ENCODE measurements at places on chromosomes 6 and 20.

- H3K36me3 ChIP-seq = no peaks in the 10 kb centered on the region
- no peak for DNase-seq
- no peaks in the 10 kb centered on the region for H3K27me3 ChIP-seq
- H3K27ac ChIP-seq = no peak overlapping the region
- no peaks in the 10 kb centered on the region for H3K4me1 ChIP-seq
Measured at GRCh38 chr6:5412663-5413062, 151.3 kb downstream of the FARS2 start.

GRCh38 chr20:49603209-49603627, 35.3 kb upstream of the PTGIS start:
- H3K4me3 ChIP-seq = no peak overlapping the region
- no peak overlapping the region for H3K27ac ChIP-seq
- no peaks in the 10 kb centered on the region for H3K4me1 ChIP-seq
- H3K27me3 ChIP-seq = no peaks in the 10 kb centered on the region
- DNase-seq = peak; percentile 42
- H3K36me3 ChIP-seq = no peaks in the 10 kb centered on the region

DNA sequence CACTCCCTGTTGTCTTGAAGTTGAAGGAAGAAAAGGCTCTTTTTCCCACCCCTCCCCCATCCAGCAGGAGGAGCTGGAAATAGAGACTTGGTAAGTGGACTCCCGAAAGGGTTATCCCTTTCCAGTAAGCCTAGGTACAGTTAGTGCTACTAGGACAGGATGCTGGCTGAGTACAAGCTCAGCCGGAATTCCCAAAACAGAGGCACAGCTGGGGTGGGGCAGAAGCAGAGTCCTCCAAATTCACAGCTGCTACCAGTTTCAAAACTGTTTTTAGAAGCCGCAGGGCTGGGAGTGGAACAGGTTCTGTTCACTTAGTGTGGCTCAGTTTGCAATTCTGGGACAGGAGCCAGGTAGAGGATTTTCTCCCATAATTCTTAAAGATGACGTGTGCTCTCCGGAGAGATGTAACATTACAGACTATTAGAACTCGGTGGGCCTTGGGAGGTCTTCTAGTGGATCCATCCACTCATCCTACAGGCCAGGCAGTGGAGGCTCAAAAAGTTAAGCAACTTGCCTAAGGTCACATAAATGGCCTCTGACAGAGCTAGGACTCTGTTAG, 19.0 kb upstream of the UTRN start:
- H3K36me3 ChIP-seq = no peaks in the 10 kb centered on the region
- H3K27ac ChIP-seq = peak overlapping the region; percentile 37
- H3K4me3 ChIP-seq = no peak overlapping the region
- H3K4me1 ChIP-seq = peaks cover 9% of the 10 kb centered on the region
- no peaks in the 10 kb centered on the region for H3K27me3 ChIP-seq

DNA sequence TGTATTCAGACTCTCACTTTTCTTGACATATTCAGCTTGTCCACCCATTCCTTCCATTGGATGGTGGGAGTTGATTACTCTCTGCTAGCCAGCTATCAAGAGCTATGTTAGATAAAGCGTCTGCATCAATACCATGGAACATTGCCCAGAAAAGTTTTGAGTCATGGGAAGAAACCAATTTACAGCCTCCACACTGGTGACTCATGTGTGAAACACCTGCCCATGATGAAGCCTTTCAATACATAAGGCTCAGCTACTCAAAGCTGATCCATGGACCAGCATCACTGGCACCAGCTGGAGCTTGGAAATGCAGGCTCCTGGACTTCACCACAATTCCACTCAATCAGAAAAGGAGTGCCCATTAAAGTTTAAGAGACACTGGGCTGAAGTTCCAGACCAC, 16.1 kb downstream of the PLA2G7 start:
- peak; percentile 19 for DNase-seq
- H3K36me3 ChIP-seq = no peaks in the 10 kb centered on the region

DNA sequence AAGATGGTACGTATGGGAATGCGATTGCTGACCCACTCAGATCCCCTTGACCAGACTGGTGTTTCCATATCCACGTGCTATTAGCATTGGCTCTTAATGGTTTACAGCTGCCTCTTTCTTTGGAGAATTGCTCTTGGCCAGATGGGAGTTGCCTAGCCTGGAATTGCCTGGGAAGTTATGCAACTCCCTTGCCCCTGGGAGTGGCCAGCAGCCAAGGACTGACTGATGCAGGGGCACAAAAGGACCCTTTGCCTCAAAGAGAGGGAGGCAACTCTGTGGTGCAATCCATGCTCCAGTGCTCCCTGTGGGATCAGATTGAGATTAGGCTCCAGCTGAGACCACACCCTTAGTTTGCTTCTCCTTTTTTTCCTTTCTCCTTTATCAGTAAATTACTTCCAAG, 203.5 kb upstream of the JAG1 start:
- H3K4me3 ChIP-seq = no peak overlapping the region
- no peak for DNase-seq

Data from trophoblast cell (in vitro differentiated cells and primary cell).